ENCODE measurements at places on chromosomes 6 and 20.

GRCh38 chr6:5246141-5247097 is 14.3 kb downstream of the LYRM4 start:
- DNase-seq: no peak

GRCh38 chr6:33082702-33083101 is 6.9 kb downstream of the HLA-DPB1 start:
- no peak for DNase-seq

DNA sequence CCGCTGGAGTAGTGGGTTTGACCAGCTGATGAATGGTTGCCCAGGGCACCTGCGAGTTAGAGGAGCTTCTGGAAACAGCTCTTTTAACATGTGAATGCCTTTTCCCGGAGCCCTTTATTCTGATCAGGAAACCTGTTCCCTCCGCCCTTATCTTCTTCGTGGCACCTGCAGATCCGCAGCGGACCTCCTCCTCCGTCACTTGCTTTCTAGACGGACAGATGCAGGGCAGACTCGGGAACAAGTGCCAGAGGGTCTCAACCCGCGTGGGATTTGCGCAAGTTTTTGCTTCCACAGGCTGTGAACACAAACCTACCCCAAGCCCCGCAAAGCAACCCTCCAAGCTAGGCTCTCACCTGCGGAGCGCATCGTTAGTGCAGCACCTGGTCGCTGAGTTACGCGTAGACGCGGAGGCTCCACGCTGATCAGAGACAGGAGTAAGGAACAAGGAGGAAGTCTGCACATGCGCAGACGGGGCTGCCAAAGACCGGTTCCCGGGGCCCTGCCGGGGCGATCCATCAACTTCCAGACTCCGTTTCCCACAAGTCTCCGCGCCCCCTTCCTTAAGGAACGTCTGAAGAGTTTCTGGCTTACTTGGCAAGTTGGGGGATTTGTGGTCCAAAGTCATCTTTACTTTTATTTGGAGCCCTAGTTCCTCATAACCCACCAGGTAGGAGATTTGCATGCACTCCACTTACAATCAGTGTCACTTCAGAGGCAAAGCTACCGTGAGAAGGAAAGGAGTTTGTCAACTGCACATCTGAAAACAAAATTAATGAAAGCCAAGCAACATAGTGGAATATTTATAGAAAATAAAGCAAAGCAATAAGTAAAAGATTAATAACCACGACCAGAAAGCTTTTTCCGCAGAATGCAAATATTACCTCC is 52.7 kb upstream of the ELMO2 start:
- no peak for DNase-seq

- no peak for DNase-seq
Observed at GRCh38 chr6:132733283-132733682, 19.4 kb upstream of the VNN1 start.

GRCh38 chr6:33812669-33813068 is 8.9 kb upstream of the MLN start:
- DNase-seq: no peak

DNA sequence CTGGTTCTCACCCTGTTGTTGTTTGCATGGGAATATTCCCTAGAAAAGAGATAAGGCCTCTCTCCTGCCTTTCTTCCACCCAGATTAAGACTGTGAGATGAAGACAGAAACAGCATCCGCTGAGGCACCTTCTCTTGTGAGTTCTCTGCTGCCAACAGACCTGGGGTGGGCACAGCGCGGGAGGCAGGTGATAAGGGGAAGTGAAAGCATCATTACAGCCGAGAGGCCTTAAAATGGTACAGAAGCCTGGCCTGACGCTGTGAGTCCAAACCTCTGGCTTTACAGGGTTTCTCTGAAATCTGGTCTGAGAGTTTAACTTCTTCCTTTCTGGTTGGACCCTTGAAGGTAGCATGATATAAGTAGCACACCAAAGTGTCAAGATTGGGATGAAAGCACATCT is 21.0 kb upstream of the IYD start:
- DNase-seq: no peak

DNA sequence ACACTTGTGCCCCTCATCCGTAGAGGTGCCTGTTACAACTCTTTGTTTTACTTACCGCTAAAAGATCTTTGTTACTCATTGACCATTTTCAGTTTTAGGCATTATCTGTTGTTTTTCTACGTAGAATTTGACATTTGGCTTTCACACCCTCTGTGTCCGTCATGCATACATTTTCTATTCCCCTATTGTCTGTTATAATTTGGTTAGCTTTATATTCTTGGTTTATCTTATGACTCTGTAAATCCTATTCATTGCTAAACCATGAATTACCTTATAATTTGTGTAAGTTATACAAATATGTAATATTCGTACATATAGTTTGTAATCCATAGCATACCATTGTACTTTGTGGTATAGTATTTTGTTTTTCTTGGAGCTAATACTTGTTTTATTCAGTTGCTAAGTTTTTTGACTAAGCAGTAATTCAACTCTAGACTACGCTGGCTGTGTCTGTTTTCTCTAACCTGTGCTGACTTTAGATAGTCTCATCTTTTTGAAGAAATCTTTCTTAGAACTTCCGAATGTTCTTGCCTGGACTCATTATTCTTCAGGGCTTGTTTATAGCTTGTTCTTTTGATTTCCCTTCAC is 21.8 kb downstream of the CDC5L start:
- DNase-seq: no peak

DNA sequence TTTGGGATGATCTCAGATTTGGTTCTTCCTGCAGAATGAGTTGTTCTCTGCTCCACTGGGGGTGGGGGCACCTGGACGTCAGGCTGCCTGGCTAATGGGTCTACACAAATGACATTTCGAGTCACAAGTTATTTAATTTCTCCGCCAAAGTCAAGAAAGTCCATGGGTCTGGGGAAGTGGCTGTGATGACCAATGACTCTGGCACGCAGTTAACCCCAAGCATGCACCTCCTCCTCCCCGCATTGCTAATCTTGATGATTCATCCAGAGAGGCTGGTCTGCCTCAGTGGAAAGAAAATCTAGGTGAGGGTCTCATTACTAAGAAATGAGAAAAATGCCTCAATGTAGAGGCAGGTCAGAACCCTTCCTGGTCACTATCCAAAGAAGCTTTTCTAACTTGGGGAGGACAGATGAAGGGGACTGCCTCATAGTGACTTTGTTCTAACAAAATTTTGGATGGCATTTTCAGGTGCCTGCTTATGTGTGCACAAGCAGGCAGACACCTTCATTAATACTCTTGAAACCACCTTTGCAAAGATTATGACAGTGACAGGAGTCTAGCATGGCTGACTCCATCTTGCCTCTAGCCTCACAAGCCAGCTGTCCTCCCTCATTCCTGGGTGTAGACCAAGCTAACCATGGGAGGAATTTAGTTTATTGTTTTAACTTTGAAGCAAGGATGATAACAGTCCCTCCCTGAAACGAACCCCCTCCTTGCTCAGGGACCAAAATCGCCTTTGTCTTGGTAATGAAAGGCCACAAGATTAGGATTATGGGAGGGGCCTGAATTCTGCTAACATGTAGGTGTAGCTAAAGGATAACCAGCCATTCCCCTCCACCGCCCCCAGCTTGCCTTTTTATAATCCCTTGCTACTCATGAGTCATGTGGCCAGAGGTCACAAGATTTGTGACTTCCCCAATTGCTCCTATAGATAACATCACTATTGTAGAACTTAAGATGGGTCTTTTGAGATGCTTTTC is 98.6 kb upstream of the MRPS10 start:
- DNase-seq: no peak

GRCh38 chr6:39865011-39865888 is 69.0 kb downstream of the MOCS1 start:
- DNase-seq: peak; percentile 74

DNA sequence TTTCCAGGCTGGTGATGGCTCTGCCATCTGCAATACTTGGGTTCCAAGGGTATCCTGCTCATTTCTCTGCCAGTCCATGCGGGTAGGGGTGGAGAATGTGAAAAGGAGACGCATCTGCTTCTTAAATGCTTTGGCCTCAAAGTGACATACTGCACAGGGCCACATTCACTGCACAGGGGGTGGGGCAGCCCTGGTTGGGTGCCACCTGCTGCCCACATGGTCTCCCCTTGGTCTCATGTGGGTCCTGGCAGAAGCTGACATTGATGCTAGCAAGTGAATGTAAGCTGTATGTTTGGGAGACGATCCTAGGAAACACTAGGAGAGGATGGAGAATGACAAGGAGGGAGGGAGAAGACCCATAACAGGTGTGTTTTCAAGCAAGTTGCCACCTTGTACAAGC is 140.9 kb downstream of the EDN3 start:
- DNase-seq: no peak

GRCh38 chr6:74369556-74369993 is 673.6 kb downstream of the CD109 start:
- no peak for DNase-seq

DNA sequence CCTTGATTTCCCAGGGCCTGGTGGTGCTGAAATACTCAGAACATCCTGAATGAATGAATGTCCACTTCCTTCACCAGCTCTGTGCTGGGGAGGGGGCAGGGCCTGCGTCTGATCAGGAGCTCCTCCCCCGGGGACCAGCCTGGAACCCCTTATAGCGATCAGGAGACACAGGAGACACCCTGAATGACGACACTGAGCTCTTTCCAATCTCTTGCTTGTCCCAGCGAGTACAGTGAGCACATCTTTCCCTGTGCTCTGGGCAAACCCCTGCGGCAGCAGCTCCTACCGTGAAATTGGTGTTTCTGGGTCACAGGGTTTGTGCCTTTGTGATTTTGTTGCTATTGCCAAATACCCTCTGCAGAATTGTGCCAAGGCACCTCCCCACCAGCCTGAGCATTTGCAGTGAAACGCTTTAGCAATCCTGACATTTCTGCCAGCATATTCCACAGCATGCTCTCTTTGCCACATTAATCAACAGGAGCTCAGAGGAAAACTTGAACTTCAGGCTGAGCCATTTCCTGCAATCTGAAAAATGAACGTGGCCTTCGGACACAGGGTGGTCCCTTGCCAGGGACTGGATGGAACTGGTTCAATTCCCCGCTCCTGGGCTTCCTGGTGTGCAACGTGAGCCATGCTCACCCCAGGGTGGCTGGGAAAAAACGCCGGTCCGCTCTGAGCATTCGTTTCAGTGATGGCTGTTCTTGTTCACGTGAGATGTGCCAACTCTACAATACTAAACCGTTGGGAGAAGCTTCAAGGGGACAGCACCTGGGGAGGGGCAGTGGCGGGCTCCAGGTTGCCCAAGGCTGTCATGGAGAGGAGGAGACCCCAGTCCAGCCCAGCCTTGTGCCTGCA is 23.1 kb upstream of the MRGBP start:
- DNase-seq: no peak

DNA sequence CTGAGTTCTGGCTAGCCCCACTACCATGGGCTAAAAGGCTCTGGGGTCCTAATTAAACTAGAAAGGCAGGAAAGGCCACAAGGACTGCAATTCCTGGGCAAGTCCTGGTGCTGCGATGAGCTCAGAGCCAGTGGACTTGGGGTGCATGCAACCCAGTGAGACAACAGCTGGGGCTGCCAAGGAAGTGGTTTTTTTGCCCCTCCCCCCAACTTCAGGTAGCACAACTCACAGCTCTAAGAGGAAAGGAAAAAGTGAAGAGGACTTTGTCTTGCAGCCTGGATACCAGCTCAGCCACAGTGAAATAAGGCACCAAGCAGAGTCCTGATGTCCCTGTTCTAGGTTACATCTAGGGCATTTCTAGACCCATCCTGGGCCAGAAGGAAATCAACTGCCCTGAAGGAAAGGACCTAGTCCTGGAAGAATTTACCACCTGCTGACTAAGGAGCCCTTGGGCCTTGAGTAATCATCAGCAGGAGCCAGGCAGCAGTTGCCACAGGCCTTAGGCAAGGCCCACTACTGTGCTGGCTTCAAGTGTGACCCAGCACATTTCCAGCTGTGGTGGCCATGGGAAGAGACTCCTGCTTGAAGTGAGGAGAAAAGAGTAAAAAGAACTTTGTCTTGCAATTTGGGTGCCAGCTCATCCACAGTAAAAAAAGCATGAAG is 358.4 kb downstream of the BTBD3 start:
- DNase-seq: no peak

DNA sequence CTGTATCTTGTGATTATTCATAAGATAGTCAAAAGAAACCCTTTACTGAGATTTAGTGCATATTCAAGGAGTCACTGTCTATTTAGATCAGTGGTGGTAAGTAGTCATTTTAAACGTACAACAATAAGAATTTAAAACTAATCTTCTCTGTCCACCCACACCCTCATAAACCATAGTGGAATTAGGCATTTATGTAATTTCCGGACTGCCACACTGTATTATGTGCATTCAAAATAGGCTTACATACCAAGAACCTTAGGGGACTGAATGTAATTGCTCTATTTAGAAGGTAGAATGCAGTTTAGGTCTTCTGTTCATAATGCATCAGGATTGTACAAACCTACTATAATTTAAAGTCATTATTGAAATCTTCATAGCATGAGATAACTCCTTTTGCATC is 685.4 kb downstream of the TENT5A start:
- no peak for DNase-seq

DNA sequence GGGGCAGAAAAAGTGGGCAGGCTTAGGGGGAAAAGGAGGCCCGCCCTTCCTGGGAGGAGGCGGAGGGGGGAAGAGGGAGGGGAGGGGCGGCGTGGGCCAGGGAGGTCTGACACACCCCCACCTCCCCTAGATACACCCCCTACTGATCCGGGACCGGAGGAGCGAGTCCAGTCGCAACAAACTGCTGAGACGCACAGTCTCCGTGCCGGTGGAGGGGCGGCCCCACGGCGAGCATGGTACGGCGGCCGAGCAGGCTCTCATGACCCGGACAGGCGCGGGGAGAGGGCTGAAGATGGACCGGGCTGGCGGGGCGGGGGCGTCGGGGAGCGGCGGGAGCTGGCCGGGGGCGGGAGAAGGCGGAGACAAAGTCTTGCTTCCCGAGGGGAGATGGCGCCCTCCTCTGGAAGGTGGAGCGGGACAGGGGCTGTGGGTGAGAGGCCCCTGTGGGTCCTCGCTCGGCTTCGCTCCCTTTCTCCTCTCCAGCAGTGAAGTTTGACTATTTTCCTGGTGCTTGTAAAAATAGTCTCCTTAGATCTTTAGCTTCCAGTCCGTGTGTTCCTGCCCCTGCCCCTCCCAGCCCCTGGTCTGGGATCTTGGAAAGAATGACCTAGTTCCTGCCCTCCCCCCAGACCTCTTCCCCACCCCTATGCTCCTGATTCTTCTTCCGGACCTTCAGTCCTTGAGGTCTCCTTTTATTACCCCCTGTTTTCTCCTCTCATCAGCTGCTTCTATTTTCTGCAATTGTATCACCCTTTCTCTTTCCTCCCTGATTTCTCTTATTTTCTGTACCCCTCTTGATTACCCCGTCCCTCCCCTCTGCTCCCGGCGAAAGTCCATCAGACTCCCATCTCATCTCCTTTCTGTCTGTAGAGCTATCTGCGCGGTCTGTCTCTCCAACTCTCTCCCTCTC is 6.1 kb downstream of the SYNGAP1 start:
- peak; percentile 84 for DNase-seq

GRCh38 chr20:14732343-14732742 is 394.9 kb upstream of the FLRT3 start:
- no peak for DNase-seq
